Upper lobe of right lung (tissue), 1 donor: ENCODE measurements at places on chromosomes 6 and 20.

GRCh38 chr6:3321875-3322274, 63.1 kb downstream of the PSMG4 start:
- no peak for DNase-seq

GRCh38 chr6:7920425-7920824, 9.8 kb upstream of the TXNDC5 start:
- no peak for DNase-seq

- no peak for DNase-seq
These were observed 14.7 kb upstream of the RCAN2 start for GRCh38 chr6:46505693-46506512.

DNA sequence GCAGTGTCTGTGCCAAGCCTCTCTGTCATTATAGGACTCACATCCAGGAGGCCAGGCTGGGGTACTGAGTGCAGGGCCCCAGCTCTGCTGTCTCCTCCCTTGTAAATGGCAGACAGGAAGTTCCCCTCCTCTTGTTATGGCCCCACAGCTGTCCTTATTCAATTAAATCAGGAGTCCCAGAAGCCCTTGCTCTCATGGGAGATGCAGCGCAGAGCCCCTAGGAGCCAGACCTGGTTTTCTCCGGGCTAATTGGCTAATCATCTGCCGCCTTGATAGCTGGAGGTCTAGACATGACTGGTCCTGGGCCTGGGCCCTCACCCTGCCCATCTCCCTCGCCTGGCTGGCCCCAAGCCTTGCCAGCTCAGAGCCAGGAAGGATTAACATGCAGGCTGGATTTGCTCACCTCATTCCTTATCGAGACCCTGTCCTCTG, 172.0 kb downstream of the VEGFA start:
- no peak for DNase-seq

DNA sequence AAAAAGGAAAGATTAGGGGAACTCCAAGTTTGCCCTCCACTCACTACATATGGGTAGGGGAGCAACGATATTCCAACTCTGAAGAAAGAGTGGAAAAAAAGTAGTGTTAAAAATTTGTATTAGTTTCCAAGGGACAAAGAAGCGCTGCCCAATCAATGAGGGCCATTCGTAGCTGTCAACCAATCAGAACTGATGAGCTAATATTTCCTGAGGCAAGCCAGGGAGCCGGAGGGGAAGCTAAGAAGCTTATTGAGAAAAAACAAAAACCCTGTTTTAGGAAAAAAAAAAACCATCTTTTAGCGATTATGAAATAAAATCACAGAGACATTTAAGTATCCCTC, 59.5 kb downstream of the TRIM38 start:
- no peak for DNase-seq

DNA sequence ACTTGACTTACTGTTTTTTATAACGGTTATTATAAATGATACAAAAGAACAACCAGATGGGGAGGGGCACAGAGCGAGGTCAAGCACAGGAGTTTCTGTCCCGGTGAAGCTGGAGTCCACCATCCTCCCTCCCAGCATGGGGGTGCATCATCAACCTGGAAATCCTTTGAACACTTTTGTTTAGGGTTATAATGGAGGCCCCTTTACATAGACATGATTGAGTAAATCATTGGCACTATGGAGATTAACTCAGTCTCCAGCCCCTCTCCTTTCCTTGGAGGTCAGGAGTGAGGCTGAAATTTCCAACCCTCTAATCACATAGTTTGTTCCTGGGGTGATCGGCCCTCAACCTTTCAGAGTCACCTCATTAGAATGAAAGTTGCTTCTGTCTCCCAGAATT, 71.8 kb upstream of the ANKEF1 start:
- DNase-seq: no peak

DNA sequence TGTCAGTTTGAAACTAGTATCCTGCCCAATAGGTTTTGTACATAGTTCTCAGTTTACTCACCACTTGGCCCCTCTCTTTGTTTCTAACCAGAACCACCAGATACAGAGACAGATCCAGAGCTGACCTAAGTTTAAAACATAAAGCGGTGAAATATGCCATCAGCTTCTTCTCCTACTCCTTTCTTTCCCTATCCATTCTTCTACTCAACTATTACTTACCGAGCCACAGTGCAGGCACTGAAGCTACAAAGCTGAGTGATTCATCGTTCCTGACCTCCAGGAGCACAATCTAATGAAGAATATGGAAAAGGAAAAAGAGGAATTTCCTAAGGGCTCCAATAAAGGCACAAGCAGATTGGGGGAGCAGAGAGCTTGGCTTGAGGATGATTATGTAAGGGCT, 286.0 kb downstream of the FOXC1 start:
- DNase-seq: no peak

DNA sequence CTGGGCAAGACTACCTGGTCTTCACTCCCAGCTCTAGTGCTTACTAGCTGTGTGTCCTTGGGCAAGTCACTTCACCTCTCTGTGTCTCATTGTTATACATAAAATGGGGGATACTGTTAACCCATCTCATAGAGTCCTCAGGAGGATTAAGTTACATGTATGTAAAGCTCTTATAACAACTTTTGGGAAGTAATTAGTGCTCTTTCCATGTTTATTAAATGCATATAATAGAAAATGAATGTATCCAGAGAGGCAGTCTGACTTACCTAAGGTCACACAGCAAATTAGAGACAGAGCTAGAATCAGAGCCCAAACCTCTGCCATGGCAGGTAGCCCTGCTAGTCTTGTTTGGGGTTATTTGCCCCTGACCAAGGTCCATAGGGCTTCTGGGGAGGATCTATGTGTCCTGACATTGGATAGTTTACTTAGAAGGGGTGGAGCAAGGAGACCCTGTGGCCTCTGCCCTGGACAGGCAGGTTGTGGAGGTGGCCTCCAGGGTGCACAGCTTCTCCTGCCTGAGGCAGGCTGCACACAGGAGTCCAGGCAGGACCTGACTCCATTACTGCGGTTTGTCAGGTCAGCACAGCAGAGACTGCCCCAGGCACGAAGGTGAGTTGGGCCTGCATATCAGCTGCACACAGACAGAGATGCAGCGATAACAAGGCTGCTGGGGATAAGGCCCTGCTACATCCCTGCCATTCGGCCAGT, 8.4 kb upstream of the MAPK13 start:
- no peak for DNase-seq

DNA sequence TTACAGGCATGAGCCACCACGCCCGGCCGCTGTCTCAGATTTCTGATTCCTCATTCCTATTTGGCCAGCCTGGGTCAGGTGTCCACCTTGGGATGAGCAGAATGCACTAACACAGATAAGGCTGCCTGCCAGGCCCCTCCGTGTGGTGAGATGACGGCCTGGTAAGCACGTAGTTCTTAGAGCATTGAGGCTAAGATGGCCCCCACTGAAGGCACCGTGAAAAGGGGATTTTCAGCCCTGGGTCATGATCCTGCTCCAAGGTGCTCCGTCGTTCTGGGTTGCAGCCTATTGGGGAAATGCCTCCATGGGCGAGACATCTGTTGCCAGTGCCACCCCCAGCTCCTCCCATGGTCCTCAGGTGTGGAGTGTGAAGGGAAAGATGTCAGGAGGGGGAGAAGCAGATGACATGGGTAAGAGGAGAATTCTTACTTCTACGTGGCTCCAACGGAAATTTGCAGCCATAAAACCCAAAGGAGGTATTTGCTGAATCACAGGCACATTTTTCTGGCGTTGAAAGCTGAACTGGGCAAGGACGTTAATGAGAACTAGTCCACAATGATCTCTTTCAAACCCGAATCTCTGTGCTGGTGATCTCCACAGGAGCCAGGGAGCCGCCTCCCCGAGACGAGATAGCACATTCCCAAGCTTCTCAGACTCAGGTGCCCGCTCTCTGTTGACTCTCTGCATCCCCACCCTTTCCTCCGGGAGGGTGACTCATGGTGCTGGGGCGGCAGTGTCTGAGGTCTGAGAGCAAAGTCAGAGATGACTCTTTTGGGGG, 34.0 kb upstream of the BMP6 start:
- no peak for DNase-seq

DNA sequence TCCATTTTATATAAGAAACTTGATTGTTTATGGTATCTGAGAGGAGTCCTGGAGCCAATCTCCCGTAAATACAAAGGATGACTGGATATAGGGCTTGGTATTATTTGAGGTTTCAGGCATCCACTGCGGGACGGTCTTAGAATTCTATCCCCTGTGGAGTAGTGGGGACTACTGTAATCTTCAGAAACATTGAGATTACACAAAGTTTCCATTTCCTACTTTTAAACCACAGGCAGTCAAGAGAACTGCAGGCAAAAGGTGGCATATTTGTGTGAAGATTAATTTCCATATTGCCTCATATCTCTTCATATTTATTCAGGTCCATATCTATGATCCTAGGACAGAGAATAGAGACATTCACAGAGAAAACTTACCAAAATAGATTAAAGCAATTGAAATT, 586.2 kb downstream of the PHF3 start:
- DNase-seq: no peak

GRCh38 chr20:47438464-47439381, 63.0 kb upstream of the NCOA3 start:
- no peak for DNase-seq

DNA sequence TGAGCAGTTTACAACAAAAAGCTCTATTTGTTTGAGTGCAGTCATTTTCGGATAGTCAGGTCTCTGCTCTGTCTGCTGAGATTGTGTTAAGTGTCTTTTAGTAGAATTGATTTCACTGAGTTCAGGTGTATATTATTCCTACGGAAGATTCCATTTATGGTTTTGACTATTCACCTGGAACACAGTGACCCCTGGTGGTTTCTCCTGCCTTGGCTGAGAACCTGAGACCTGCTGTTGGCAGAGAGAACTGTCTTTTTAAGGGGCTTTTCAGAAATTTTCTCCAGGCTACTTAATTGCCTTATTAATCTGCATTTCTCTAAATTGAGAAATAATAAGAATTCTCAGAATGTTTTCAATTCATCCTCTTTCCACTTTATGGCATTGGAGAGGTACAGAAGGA, 508.0 kb downstream of the TBC1D32 start:
- no peak for DNase-seq

DNA sequence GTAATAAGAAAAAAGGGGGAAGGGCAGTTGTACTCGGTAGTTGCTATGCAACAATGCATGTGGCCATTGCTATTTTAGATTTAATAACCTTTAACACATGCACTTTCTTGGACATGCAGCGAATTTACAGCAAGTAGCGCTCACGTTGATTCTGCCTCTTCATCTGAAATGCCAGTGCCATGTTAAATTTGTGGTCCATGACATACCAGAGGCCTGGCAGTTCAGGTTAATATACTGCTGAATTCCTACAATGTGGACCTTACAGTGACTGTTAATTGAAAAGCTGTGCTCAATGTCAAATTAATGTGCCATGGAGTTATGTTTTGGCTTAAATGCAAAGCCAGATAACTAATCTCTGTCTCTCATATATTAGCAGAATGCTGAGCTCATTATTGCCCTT, 699.7 kb downstream of the DOK5 start:
- DNase-seq: no peak

DNA sequence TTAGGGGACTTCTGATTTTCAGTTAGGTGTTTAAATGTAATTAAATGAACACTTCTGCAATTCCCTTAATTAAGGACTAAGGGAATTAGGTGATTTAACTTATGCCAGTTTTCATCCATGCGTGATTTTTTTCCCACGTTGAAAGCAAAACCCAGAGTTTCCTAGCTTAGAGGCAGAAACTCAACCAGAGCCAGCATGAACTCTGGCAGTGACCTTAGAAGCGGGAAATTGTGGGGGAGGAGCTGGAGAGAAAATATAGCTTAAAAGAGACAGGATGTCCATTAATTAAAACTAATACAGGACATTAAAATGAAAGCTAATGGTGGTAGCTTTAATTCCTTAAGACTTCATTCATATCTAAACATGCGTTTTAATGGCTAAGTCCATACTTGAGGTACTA, 41.6 kb downstream of the IYD start:
- no peak for DNase-seq

GRCh38 chr20:32631933-32632460, 41.7 kb downstream of the C20orf203 start:
- DNase-seq: no peak

GRCh38 chr20:39462416-39462945, 500.3 kb downstream of the DHX35 start:
- DNase-seq: no peak

- DNase-seq: no peak
These were observed 56.6 kb downstream of the SH3BGRL2 start for GRCh38 chr6:79687759-79688158.

DNA sequence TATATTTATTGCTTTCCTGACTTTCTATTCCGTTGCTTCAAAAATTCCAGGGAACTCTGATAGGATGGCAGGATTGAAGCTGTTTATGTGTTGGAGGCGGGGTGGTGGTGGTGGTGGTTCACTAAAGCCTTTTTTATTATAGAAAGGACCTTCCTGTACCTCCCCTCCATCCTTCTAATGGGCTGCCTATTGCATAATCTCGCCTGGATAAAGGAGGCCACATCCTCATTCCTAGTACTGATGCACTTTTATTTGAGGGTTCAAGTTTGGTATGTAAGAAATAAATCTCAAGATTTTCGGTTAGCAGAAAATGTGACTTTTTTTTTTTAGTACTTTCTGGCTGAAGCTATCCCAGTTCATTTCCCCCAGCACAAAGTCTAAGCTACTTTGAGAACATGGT, 18.7 kb upstream of the CTAGE9 start:
- DNase-seq: no peak

GRCh38 chr6:143279385-143279784, 171.1 kb downstream of the ADAT2 start:
- no peak for DNase-seq

- no peak for DNase-seq
These were observed 210.5 kb downstream of the FARS2 start for GRCh38 chr6:5471637-5472398.

GRCh38 chr6:158316022-158316421, 3.8 kb downstream of the TULP4 start:
- no peak for DNase-seq

DNA sequence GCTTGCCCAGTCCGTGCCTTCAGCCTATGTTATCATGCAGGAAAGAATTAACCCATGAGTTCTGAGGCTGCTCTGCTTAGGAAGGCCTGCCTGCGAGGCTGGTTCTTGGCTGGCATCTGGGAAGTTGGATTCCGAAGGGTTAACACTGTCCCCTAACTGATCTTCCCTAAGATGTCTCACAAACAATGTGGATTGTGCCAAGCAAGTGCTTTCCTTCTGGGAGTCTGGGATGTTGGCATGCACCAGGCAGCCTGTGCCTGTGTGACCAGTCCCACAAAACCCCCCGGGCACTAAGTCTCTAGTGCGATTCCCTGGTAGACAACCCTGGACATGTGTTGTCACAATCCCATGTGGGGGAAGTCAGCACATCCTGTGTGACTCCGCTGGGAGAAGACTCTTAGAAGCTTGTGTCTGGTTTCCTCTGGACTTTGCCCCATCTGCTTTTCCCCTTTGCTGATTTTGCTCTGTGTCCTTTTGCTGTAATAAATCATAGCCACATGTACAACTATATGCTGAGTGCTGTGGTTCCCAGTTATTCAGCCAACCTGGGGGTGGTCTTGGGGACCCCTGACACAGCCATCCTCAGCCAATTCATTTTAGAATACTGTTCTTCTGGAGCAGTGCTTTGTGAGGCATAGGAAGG, 83.8 kb downstream of the SLC22A23 start:
- DNase-seq: no peak

GRCh38 chr6:163857421-163857820, 442.9 kb downstream of the QKI start:
- DNase-seq: no peak
